ENCODE measurements at places on chromosomes 13 and 19.

DNA sequence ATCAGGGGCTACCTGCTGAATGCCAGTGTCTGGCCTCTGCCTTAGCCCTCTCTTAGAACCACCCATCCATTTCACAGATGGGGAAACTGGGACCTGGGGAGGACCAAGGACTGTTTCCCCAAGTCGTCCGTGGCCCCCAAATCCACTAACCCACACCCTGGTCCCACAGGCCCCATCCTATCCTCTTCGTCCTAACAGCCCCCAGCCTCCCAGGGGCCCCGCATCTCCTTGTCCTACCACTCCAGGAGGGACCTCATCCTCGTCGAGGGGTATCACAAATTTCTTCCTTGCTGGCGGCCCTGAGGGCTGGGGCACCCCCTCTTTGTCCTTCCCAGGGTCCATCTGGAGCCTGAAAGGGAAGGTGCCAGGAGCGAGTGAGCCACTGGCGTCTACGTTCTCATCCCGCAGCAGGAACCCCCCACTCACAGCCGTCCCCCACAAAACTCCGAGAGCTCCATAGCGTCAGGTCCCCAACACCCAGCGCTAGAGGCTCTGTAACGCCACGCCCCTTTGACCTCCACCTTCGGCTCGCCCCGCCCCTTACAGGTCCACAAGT lies 606 bp downstream of the ERCC1 start:
- DNase-seq = no peak

- DNase-seq = peak; percentile 10
Measured at GRCh38 chr19:588741-589692, 664 bp upstream of the HCN2 start.

DNA sequence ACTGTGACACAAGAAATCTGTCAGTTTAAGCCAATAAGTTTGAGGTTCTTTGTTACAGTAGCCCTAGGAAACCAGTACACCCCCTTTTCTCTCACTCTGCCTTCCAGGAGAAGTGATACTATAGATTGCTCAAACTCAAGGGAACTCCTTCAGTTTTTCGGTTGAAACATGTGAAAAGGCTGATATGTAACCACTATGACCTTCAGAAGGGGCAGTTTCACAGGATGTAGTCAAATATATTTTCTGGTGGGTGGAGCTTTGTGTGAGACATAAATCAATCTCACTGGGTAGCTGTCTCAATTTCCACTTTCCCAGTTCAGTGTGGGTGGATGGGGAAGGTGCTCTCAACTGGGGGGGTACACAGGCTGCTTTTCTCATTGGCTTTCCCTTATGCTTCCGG lies 41.7 kb downstream of the HTR2A start:
- DNase-seq = no peak

DNA sequence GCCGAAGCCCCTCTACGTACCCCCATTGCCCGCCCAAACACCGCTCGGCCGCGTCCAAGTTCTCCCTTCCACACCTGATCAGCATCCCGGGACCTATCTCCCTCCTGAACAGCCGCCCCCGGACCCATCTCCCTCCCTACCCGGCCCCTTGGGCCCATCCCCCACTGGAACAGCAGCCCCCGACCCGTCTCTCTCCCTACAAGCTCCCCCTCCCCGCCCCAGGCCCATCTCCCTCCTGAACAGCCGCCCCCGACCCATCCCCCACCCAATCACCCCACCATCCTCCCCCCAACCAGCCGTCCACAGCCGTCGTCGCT lies 610 bp downstream of the ZSCAN1 start:
- no peak for DNase-seq

GRCh38 chr13:86080340-86080995 lies 281.2 kb upstream of the SLITRK6 start:
- DNase-seq = no peak

DNA sequence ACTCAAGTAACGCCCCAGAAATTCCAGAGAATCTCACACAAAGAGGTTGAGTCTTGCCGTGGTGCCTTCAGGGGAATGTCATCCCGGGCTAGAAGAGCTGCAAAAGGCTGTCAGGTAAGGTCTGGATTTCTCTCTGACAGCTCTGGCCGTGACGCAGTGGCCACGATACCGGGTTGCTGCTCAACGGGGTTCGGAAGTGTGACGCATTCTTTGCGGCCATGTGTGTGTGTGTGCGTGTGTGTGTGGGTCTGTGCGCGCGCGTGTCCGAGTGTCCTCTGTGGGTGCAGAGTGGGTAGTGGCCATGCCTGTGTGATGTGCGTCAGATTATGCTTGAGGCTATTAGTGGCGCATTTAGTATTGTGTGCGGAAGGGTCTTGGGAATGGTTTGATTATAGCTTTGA lies 306 bp downstream of the ZNF540 start:
- no peak for DNase-seq

DNA sequence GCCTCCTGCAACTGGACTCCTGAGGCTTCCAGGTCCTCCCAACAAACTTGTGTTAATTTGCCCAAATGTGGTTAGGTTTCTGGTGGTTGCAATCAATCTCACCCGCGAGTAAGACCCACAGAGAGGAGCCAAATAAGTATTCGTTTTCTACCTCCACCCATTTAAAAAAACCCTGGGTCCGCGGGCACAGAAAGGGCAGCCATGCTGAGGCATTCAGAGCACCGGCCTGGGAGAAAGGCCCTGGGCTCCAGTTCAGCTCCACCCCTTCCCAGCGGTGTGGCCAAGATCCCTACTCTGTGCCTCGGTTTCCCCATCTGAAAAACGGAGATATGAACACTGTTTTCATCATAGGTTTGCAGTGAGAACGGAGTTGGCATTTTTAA lies 56.9 kb downstream of the PEPD start:
- no peak for DNase-seq

DNA sequence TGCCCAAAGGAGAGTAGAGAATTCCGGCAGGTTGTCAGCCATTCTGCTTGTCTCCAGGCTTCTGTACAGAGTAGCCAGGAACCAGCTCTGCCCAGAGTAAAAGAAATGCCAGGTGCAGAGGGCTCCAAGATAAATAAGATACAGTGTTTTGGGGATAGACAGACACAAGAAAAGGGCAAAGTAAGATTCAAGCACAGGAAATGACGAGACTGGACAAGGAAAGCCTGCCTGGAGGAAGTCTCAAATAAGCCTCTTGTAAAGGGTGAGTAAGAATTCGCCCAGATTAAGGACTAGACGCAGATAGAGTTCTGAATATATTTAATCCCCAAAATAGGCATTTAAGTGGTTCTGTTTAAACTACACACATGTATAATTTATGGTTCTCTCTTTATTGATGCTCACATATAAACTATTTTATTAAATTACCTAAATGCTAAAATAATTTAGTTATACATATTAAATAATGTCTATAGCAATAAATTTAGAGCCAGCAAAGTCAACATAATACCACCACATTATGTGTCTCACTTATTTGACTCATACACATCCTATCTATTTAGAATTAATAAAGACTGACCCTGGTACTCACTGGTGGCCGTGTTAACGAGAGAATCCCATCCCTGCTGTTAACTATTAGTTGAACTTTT lies 98.4 kb upstream of the RAP2A start:
- no peak for DNase-seq

GRCh38 chr13:100540621-100541020 lies 48.0 kb downstream of the GGACT start:
- no peak for DNase-seq

- no peak for DNase-seq
Measured at GRCh38 chr19:50968716-50969412, 527 bp downstream of the KLK6 start.

All from NCI-H226 (cell line).